ENCODE measurements at places on chromosomes 1 and 21.

- no peak for DNase-seq
Observed at GRCh38 chr1:200877839-200878551, 5.2 kb downstream of the GPR25 start.

GRCh38 chr1:231219422-231220401 is 21.3 kb upstream of the GNPAT start:
- no peak for DNase-seq

DNA sequence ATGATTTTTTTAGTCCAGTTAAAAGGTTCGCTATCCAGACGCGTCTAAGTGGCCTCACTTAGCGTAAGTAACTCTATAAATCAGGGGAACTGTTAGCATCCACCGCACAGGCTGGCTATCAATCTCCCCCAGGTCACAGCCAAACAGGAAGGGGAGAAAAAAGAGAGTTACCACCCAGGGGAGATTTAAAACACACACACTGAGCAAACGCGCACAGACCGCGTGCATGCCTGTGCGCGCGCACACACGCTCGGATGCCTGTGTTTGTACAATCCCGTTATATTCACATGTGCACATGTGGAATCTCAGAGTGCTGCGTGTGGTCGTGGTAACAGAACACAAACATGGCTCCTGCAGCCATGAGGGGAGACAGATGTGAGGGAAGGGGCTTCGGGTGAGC is 125.4 kb downstream of the CASZ1 start:
- no peak for DNase-seq

- DNase-seq, result no peak
Observed at GRCh38 chr21:44399955-44400790, 46.8 kb downstream of the TRPM2 start.

DNA sequence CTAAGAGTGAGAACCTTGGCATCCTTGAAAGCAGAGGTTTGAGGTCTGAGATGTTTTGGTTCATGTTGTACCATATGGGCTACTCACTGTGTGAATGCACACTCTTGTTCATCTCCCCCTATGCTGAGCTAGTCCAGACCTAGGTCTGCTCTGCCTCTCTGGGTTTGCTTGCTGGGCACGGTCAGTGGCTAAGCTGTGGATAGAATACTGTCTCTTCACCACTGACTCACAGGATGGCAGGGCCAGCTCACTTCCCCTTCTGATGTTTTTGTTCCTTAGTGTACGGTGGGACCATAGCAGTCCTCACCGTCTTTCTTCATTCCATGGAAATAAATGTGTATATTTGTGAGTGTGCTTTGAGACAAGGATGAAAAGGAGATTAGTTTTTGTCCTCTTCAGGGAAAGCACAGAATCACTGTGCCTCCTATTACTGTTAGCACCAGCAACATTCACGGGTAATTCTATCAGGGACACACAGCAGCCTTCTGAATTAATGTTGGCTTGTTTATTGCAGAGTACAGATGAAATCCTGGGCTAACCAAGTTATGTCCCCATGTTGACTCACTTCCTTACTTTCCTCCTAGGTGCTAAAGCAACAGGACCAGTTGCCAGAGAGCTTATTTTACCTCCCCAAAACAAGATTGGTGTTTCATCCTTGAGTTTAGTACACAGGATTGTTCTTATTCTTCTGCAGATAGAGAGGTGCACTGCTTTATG is 56.9 kb upstream of the IVNS1ABP start:
- DNase-seq, result no peak

GRCh38 chr1:36602184-36602583 is 119.5 kb upstream of the CSF3R start:
- no peak for DNase-seq
